ENCODE measurements at places on chromosomes 1 and 21.

DNA sequence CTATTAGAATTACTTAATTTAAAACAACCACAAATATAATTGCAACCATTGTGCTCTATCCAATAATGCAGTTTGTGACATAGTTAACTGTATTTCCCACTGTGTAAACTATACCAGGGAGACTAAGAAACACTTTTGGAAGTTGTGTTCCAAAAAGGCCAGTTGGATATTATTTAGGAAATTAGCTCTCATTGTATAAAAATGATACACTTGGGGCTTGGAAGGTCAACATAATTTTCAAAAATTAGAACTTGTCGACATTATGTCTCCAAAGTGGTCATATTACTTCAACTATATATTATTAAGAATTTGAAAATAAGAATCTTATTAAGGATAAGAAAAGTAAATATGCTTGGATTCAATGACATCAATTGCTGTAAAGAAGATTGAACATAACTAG is 876.6 kb downstream of the MRPL39 start:
- DNase-seq, result no peak

DNA sequence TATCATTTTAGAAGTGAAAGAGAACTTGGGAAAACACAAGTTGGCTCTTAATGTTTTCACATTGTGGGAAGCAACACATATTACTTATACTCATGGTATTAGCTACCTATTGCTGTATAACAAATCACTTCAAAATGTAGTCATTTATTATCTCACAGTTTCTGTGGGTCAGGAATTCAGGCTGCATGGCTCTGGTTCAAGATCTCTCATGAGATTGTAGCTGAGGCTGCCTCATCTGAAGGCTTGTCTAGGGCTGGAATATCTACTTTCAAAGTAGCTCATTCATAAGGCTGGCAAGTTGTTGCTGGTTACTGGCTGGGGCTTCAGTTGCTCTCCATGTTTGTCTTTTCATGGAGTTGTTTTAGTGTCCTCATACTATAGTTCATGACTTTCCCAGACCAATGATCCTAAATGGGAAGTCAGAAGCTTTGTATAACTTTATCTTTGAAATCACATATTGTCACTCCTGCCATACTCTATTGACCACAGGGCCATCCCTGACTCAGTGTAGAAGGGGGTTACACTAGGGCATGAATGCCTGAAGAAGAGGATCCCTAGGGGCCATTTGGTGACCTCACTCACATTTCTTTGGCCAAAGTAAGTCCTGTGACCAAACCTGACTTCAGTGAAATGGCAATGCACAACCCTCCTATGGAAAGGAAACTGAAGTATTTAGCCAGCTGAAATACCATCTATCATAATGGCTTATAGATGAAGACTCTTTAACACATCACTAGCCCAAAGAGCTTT is 37.9 kb upstream of the POU2F1 start:
- no peak for DNase-seq

- no peak for DNase-seq
Measured at GRCh38 chr1:180295999-180296398, 65.9 kb downstream of the LHX4 start.

DNA sequence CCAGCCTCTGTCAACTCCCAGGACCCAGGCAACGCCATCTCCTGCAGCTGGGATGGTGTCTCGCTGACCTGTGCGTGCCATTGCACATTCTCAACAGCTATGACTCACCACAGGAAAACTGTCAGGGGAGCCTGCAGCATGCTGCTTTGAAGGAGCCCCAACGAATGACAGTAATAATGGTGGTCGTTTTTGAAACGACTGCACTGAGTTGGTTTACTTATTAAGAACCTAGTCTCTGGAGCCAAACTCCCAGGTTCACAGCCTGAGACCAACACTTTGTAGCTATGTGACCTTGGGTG is 21.6 kb downstream of the TCEA3 start:
- DNase-seq, result no peak

GRCh38 chr21:45474323-45474950 is 67.8 kb downstream of the SLC19A1 start:
- no peak for DNase-seq

DNA sequence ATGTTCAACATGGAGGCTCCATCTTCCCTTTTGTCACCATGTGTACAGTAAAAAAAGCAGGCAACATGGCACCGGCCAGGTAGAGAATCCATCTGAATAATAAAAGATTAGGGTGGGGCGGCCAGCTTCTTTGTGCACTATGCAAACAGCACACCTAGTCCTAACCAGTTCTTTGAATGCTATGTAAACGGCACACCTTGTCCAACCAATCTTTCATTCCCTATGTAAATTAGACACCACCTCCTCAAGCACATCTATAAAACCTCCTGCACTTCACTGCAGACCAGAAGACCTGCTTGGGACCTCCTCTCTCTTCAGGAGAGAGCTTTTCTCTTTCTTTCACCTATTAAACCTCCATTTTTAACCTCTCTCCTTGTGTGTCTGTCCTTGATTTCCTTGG is 28.2 kb downstream of the TFB2M start:
- DNase-seq, result no peak

DNA sequence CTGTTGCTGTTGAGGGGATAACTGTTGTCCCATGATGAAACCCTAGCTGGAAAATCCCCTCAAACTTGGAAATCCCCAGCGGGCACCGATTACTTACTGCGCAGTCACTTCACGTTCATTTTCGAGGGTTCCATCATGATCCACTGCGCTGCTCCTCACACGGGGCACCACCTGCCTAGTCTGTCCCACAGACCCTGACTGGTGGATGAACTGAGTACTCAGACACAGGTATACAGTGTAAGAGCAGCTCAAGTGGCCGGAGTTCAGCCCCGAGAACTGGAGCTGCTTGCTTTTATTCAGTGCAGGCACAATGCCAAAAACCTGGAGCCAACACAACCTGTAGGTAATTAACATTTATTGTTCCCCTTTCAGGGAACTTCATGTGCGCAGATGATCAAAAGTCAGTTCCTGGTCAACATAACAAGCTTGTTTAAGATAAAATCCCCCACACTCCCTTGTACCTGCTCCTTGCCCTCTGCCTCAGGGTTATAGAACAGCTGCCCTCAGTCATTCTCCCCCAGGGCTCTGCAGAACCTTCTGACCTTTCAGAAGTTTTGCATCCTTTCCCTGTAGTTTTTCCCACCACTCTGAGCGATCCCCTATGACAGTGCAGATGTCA is 46.5 kb upstream of the PRELP start:
- DNase-seq, result no peak

GRCh38 chr1:54094001-54094729 is 40.8 kb downstream of the TCEANC2 start:
- DNase-seq, result no peak

- DNase-seq, result no peak
Measured at GRCh38 chr21:43187715-43188114, 18.9 kb downstream of the CRYAA start.

DNA sequence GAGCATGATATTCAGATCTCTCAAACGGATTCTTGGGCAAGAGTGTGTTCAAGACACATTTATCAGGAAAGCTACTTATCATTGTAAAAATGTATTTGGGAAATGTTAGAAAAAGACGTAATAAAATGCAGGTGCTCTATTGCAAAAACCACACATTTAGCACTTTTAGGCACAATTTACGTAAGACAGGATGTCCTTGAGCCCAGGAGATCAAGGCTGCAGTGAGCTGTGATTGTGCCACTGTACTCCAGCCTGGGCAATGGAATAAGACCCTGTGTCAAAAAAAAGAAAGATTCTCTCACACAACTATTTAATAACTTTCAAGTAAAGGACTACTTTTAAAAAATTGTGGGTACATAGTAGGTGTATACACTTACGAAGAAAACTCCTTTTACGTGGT is 18.4 kb downstream of the SLC25A33 start:
- DNase-seq, result no peak

DNA sequence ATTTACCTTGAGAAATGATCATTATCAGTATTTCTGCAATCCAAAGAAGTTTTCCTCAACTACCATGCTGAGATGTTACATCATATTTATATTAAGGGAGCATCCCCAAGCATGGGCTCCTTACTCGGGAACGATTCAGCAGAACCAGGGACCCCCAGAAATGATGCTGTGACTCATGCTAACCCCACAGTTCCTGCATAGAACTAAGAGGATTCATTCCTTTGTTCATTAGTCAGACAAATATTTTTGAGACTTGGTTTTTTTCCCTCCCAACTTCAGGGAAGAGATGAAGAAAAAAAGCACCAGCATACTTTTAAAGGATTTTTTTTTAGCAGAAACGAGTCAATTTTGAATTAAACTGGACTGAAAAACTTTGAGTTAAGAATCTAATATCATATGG is 49.2 kb upstream of the COL24A1 start:
- no peak for DNase-seq

GRCh38 chr1:201017828-201018163 is 5.7 kb downstream of the KIF21B start:
- no peak for DNase-seq

- no peak for DNase-seq
Measured at GRCh38 chr21:36288651-36289243, 31.2 kb upstream of the MORC3 start.

DNA sequence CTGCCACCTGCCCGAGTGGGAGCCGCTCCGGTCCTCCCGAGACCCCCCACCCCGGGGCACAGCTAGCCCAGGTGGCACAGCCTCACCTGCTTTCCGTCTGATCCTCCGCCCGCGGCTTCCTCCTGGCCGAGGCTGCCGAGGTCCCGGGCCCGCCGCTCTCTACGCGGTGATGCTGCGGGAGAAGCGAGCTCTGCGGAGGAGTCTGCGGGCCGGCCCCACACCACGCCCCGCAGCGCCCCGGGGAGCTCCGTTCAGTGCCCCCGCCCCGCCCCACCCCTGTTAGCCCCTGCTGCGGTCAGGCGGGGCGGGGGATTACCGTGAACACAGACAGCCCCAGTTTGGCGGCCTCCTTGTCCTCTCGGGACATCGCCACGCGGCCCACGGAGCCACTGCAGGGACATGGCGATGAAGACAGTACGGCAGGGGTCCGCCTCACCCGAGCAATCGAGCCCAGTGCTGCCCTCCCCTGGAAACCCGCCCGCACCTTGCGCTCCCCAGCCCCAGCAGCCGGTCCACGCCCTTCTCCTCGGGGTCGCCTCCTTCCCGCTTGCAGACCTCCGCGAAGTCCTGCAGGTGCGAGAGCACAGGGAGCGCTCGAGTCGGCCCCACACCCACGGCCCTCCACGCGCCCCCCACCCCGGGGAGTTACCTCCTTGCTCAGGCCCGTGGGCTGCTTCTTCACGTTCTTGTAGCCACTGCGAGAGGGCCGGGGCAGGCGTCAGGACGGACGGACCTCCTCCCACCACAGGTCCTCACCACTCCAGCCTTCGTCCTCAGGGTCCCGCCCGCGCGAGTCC is 933 bp downstream of the C1orf35 start:
- no peak for DNase-seq

GRCh38 chr1:96049759-96050409 is 671.7 kb upstream of the PTBP2 start:
- DNase-seq, result no peak

DNA sequence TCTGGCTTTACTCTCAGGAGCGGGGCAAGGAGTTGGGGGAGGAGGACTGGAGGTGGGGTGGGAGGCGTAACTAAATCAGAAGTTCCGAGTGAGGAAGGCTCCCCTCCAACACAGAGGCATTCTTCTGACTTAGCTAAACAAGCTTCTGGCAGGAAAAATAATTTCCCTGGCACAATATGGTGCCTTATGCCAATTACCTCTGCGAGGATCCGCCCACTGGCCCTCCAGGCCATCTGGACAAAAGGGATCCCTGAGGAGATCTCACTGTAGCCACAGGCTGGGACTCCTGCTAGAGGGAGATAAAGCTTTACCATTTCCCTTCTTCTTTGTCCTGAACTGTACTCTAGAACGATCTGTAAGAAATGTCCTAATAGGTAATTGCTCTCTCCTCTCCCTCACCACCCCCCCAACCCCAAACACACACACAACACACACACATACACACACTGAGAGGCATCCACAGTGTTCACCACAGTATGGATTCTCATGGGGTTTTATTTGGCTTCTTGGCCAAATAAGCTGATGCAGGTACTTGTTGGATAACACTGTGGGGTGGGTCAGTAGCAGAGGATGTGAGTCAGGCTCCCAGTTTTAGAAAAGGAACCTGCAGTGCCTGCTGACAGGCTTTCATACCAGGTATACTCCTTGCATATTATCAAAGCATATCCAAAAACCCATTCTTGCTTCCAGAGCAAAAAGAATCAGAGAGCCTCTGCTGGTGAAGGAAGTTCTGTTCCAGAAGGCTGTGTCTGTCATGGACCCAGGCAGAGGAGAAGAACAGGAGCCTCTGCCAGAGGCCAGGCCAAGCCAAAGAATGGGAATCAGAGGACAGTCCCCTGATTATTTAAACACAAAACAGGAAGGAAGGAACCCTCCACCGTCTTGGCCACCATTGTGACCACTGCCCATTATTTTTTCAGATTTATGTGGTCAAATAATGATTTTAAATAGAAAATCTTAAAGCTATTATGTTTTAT is 169.1 kb downstream of the C1orf21 start:
- no peak for DNase-seq

DNA sequence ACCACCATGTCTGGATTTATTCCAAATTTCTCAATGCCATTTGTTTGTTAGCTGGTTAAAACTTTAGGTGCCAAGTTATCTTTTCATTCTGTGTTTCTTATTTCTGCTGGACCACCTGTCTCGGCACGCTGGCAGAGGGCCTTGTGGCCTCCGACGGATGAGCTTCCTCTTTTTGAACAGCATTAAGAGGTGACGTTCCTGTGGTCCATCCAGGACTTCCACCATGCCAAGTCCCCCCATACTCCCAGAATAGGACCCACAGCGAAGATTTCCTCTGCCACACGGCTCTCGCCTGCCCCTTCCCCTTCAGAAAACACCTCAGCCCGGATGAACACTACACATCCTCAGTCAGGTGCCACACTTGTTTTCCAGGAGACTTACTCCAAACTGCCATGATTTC is 73.8 kb downstream of the NTPCR start:
- DNase-seq, result no peak

DNA sequence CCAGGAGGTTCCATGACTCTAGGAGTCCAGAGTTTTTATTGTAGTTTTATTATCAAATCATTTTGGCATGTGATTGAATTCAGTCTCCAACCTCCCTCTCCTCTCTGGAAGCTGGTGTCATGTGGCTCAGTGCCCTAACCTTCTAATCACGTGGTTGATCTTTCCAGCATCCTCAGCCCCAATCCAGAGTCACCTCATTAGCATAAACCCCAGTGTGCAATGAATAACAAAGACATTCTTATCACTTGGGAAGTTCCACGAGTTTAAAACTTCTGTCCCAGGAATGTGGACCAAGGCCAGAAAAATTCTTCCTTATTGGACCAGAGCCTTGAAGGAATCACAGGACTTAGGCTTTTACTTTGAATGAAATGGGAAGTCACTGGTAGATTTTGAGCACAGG is 52.2 kb downstream of the KIRREL1 start:
- DNase-seq, result no peak

- DNase-seq, result no peak
Measured at GRCh38 chr1:197319631-197320030, 51.6 kb downstream of the CRB1 start.

DNA sequence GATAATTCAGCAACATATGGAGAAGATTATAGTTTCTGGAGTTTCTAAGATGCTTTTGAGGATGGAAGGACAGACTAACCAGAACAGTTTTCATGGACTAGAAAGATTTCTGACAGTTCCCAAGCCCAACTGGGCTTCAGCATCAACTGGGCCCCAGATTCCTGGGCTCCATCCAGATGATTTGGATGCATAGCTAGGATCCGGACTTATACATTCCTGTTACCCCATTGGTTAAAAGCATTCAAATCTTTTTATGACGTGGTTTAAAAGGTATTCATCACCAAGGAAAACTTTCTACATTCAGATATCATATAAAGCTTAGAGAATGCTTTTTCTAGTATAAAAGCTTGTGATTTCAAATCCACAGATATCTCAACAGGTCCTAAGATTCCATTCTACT is 29.7 kb downstream of the TSHB start:
- DNase-seq, result no peak

Data from AG09319 (cell line).